ENCODE measurements at places on chromosomes 2 and 18. TPM values are rescaled to one million over a fixed set of nuclear protein-coding genes. Genes with fewer than 3 reads are reported as not detected.

LCT gene
- not detected for polyA plus RNA-seq

TGOLN2 gene
- 106 TPM for polyA plus RNA-seq

DNA sequence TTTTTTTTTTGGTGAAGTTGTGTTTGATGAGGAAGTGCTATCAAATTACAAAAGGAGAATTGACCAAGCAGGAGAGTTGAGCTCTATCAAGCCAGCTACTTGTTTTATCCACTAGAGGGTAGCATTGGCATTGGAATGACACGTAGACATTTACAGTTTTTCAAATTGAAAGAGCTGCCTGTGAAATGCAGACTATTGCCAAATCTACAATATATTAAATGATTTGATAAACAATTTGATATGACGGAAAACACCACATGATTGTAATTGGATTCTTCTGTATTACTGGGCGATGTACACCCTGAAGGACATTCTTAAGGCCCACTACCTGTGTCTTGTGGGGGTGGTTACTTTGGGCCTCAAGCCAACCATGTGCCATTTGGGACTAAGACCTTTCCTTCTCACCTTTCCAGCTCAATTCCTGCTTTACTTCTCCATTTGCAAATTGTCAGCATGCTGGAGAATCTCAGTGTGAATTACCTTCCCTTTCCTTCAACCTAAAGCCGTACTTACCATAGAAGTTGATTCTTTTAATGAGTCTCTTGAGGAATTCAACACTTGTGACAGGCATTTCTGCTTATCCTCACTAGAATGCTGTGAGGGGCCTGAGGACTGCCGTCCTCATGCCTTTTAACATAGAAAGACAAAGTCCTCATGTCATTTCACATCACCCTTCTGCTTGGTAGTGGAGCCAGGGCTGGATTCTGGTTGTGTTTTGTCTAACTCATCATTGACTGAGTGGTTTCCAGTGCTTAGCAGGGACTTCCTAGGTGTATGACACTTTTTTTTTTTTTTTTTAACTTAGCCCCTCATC, 134.8 kb upstream of the THUMPD2 start:
- DNase-seq = peak; percentile 63
- H3K27me3 ChIP-seq = no peaks in the 10 kb centered on the region
- H3K4me1 ChIP-seq = no peaks in the 10 kb centered on the region
- H3K36me3 ChIP-seq = no peaks in the 10 kb centered on the region

DNA sequence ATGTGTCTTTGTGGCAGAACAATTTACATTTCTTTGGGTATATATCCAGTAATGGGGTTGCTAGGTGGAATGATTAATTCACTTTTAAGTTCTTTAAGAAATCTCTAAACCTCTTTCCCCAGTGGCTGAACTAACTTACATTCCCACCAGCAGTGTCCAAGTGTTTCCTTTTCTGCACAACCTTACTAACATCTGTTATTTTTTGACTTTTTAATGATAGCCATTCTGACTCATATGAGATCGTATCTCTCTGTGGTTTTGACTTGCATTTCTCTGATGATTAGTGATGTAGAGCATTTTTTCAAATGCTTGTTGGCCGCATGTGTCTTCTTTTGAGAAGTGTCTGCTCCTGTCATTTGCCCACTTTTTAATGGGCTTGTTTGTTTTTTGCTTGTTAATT, 43.1 kb upstream of the PTH2R start:
- H3K27ac ChIP-seq = no peak overlapping the region
- no peak overlapping the region for H3K4me3 ChIP-seq
- no peak for DNase-seq
- H3K27me3 ChIP-seq = no peaks in the 10 kb centered on the region
- H3K4me1 ChIP-seq = no peaks in the 10 kb centered on the region

DNA sequence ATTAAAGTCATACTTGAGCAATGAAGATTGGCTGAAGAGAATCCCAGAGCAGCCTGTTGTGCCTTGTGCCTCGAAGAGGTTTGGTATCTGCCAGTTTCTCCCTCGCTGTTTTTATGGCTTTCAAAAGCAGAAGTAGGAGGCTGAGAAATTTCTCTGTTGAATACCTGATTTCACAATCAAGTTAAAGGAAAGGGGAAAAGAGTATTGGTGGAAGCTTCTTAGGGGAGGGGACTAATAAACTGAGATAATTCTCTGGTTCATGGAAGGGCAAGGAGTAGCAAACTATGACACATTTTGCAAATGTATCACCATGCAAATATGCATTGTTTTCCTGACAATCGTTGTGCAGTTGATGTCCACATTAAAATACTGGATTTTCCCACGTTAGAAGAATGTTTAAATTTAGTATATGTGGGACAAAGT, at the start of gene IL1B:
Gene IL1B, minus strand, starts transcription at position 85 of the 423 bp plus-strand sequence. CDS start 550 bp downstream, outside the sequence.
- H3K4me1 ChIP-seq = peaks cover 96% of the 10 kb centered on the region
- peaks cover 36% of the 10 kb centered on the region for H3K36me3 ChIP-seq
- H3K27ac ChIP-seq = peak within 1 kb of the TSS; percentile 94
- no peaks in the 10 kb centered on the region for H3K27me3 ChIP-seq
- peak; percentile 96 for DNase-seq
- peak within 1 kb of the TSS; percentile 40 for H3K4me3 ChIP-seq

DNA sequence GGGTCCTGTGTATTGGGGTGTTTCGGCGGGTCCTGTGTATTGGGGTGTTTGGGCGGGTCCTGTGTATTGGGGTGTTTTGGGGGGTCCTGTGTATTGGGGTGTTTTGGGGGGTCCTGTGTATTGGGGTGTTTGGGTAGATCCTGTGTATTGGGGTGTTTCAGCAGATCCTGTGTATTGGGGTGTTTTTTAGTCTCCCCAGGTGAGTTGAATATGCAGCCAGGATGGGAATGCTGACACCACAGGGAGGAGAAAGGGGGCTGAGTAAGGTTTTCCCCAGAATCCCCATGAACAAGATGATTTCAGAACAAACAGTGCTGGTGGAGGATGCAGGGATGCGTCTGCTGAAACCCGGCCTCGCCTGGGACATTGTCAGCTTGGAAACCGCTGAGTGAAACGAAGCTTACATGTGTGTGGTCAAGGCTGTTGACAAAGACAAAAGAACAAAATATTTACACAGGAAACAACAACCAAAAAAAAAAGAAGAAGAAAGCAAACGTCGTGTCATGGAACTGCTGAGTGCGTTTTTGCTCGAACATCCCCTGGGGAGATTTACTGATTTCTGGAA, 88.5 kb upstream of the ODC1 start:
- no peaks in the 10 kb centered on the region for H3K36me3 ChIP-seq
- no peak for DNase-seq
- no peak overlapping the region for H3K4me3 ChIP-seq
- no peaks in the 10 kb centered on the region for H3K27me3 ChIP-seq
- H3K27ac ChIP-seq = no peak overlapping the region

GRCh38 chr18:31508781-31509180, 10.8 kb downstream of the DSG2 start:
- H3K4me3 ChIP-seq = no peak overlapping the region
- no peaks in the 10 kb centered on the region for H3K4me1 ChIP-seq
- no peaks in the 10 kb centered on the region for H3K27me3 ChIP-seq
- DNase-seq = no peak

GRCh38 chr2:43000242-43001054, 208.1 kb upstream of the HAAO start:
- no peaks in the 10 kb centered on the region for H3K36me3 ChIP-seq
- H3K27ac ChIP-seq = no peak overlapping the region
- peaks cover 10% of the 10 kb centered on the region for H3K4me1 ChIP-seq
- H3K27me3 ChIP-seq = no peaks in the 10 kb centered on the region
- H3K4me3 ChIP-seq = no peak overlapping the region

- H3K36me3 ChIP-seq = no peaks in the 10 kb centered on the region
- no peak overlapping the region for H3K27ac ChIP-seq
- no peak overlapping the region for H3K4me3 ChIP-seq
- peaks cover 55% of the 10 kb centered on the region for H3K4me1 ChIP-seq
- no peaks in the 10 kb centered on the region for H3K27me3 ChIP-seq
- no peak for DNase-seq
Observed at GRCh38 chr18:10060841-10061240, 147.0 kb downstream of the VAPA start.

DNA sequence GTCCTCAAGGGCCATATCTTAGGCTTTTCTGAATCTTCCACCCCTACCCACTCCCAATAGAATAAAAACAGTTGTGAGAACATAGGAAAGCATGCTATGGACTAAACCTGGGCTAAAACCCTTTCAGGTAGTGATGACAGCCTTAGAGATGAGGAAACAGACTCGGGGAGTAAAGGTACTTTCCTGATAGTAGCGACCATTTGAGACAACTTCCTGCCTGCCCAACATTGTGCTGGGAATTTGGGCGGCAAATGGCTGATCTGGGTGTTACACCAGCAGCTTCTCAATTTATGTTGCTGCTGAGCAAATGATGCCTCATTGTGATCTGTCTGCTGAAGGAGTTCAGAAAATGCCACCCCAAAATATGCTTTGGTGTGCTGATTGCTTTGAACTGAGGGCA, 66.6 kb downstream of the TMEM17 start:
- H3K36me3 ChIP-seq = no peaks in the 10 kb centered on the region
- H3K27ac ChIP-seq = no peak overlapping the region
- no peaks in the 10 kb centered on the region for H3K27me3 ChIP-seq
- H3K4me3 ChIP-seq = no peak overlapping the region
- no peak for DNase-seq
- no peaks in the 10 kb centered on the region for H3K4me1 ChIP-seq

DNA sequence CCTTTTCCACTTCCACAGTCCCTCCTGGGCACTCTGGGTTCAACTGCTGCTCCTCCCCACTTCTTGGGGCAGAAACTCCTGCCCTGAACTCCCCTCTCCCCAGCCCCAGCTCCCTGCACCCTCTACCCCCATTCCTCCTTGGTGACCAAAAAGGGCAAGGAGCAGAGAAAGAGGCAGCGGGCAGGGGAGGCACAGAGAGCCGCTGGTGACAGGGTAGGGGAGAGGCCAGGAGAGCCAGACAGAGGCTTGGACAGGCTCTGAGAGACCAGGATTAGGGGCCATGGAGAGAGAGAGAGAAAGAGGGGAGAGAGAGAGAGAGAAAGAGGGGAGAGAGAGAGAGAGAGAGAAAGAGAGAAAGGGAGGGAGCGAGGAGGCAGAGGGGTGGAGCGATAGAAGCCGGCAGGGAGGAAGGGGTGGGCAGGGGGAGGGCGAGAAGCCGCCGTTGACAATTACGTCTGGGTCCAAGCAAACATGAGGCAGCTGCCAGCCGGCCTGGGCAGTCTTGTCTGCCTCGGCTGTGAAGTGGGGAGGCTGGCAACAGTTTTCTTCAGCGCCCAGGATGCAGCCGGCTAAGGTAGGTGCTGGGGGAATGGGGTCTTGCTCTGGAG, at the start of gene KCNIP3:
Gene KCNIP3, plus strand, starts transcription at position 468 of the 608 bp plus-strand sequence. Its CDS starts 92 bp downstream, at position 560.
- DNase-seq = no peak
- H3K27me3 ChIP-seq = no peaks in the 10 kb centered on the region
- H3K36me3 ChIP-seq = no peaks in the 10 kb centered on the region
- no peak within 1 kb of the TSS for H3K27ac ChIP-seq

GRCh38 chr2:9802576-9802993, 40.7 kb upstream of the TAF1B start:
- peaks cover 44% of the 10 kb centered on the region for H3K4me1 ChIP-seq
- DNase-seq = no peak
- no peaks in the 10 kb centered on the region for H3K36me3 ChIP-seq
- H3K4me3 ChIP-seq = no peak overlapping the region
- no peaks in the 10 kb centered on the region for H3K27me3 ChIP-seq

DNA sequence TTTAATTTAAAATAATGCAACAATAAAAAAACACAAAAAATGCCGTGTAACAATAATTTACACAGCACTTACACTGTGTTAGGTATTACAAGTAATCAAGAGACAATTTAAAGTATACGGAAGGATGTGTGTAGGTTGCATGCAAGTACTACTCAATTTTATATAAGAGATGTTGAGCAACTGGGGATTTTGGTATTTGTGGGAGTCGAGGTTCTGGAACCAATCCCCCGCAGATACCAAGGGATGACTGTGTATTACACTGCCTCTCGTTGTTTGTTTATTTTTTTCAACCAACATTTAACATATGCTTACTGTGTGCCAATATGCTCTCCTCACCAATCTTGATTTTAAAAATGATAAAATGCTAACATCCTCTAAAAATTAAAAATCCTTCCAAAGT, 24.8 kb downstream of the MAP3K2 start:
- H3K4me3 ChIP-seq = no peak overlapping the region
- peak; percentile 30 for DNase-seq
- H3K27me3 ChIP-seq = no peaks in the 10 kb centered on the region
- H3K27ac ChIP-seq = no peak overlapping the region

GRCh38 chr2:189829102-189829833, 45.0 kb downstream of the PMS1 start:
- no peaks in the 10 kb centered on the region for H3K4me1 ChIP-seq
- no peak overlapping the region for H3K27ac ChIP-seq
- no peak for DNase-seq
- H3K4me3 ChIP-seq = no peak overlapping the region
- no peaks in the 10 kb centered on the region for H3K27me3 ChIP-seq
- peaks cover 10% of the 10 kb centered on the region for H3K36me3 ChIP-seq

- H3K36me3 ChIP-seq = no peaks in the 10 kb centered on the region
- no peak for DNase-seq
- H3K27ac ChIP-seq = no peak overlapping the region
Observed at GRCh38 chr2:98160554-98160953, 73.6 kb downstream of the VWA3B start.

GRCh38 chr2:215917953-215918620, 95.3 kb downstream of the MREG start:
- DNase-seq = no peak
- no peaks in the 10 kb centered on the region for H3K27me3 ChIP-seq
- no peak overlapping the region for H3K27ac ChIP-seq
- peaks cover 26% of the 10 kb centered on the region for H3K4me1 ChIP-seq
- H3K4me3 ChIP-seq = no peak overlapping the region

DNA sequence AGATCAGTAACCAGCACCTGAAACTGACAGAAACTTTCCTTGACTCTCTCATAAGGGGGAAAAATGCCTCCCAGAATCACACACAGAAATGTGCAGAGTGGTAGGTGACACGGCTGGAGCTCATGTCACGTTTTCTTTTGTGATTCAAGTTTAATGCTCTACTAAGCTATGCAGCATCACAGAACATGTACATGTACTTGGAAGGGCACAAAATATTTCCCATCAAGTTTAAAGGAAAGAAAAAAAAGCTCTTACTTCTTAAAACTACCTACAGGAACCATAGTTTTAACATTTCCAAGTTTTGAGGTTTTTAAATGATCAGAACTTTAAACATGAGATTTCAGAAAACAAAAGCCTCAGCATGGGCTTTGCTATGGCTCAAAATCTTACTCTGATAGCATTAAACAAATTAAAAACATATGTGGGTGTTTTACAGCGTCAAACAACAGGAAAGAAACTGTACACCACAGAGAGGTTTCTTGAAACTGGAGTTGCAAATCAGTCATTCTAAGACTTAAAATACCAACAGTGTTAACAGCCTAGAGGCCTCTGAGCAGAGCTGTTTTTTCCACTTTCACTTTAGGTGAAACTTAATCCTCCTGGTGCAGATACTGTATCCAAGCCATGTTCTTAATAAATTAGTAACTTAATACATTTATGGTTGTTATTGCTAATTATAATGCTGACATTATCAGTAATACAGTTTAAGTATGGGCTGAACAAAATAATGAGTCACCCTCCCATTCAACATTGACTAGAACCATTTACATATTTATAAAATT, 30.1 kb downstream of the MBP start:
- DNase-seq = no peak
- peaks cover 81% of the 10 kb centered on the region for H3K4me1 ChIP-seq
- H3K36me3 ChIP-seq = peaks cover 30% of the 10 kb centered on the region
- peak overlapping the region; percentile 99 for H3K27ac ChIP-seq
- no peak overlapping the region for H3K4me3 ChIP-seq

GRCh38 chr2:108637304-108637669, 82.0 kb upstream of the RANBP2 start:
- DNase-seq = peak; percentile 98
- H3K4me1 ChIP-seq = peaks cover 38% of the 10 kb centered on the region
- peaks cover 2% of the 10 kb centered on the region for H3K36me3 ChIP-seq
- peak overlapping the region; percentile 81 for H3K27ac ChIP-seq
- no peak overlapping the region for H3K4me3 ChIP-seq
